Fibroblast of villous mesenchyme (primary cell): ENCODE measurements at places on chromosomes 1 and 21.

DNA sequence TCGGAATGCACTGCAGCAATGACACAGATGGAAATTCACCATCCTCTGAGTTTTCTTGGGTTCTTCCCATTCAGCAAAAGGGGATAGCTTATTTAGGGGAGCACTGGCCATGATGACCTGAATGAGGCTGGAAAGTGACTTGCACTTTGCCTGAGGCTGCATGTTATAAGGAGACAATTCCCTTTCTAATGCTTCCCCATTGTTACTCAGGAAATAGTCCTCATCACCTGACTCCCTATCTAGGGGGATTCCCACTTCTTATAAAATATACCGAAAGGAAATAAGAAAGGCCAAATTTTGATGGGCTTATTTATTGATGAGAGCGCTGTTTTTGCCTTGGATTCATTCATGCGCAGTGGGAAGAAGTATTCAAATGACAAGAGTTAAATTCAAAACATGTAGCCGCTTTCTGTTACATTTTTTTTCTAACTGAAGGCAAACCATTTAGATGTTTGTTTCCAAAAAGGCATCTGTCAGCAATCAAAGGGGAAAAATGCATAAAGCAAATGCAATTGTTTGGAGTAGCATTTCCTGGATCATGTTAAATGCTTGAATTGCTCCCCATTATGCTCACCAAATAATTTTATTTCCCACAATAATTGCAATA, 220.3 kb upstream of the NFIA start:
- DNase-seq = no peak

- peak; percentile 30 for DNase-seq
Observed at GRCh38 chr1:67479146-67479891, 49.1 kb upstream of the SERBP1 start.

DNA sequence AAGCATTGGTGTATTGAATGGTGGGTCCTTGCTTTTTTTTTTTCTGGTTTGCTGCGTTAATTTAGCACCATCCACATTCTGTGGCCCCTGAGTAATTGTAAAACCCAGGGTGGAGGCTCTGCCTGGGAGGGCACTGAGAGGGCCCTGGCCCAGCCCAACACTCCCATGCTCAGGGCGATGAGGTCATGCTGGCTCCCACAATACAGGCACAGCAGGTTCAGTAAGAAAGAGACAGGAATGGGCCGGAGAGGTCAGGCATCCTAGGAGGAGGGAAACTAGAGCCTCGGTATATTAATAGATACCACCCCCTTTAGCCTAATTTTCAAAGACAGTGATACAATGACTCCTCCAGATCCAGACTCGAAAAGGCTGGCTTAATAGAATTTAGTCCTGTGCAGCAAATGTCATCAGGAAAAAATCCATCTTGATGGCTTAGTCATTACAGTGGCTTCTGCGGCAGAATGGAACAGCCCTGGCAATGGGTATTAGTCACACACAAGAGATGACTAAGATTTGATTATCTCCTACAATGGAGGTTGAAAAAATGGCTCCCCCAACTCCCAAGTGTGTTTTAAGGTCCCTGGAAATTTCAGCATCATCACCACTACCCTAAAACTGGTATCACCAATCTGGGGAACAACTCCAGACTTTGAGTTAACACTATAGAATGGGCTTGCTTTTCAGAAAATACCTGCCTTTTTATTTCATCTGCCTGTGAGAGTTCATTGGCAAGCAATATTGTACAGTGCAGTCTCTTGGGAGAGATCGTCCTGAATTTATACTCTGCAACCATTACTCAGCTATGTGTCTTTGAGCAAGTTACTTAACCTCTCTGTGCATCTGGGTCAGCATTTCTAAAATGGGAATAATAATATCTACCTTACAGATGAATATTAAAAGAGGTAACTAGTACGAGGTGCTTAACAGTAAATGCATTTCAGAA, 43.9 kb upstream of the LYST start:
- peak; percentile 91 for DNase-seq

DNA sequence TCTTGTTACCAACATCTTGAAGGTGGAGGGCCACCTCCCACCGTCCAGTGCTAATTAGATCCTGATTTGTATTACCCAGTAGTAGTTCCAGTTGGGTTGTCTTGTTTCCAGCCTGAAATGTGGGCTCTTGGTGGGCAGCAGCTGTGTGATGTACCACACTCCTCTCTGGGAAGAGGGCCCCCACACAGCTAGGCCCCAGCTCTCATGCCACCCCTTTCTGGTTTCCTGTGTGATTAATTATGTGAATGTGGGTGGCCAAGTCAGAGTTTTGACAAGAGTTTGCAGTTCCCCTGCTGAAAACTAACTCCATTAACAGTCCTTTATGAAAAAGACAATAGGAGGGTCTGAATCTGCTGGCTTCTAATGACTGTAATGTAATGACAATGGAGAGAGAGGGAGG, 3.8 kb downstream of the HMGB4 start:
- DNase-seq = no peak

GRCh38 chr1:193312432-193312831, 126.0 kb upstream of the B3GALT2 start:
- no peak for DNase-seq

DNA sequence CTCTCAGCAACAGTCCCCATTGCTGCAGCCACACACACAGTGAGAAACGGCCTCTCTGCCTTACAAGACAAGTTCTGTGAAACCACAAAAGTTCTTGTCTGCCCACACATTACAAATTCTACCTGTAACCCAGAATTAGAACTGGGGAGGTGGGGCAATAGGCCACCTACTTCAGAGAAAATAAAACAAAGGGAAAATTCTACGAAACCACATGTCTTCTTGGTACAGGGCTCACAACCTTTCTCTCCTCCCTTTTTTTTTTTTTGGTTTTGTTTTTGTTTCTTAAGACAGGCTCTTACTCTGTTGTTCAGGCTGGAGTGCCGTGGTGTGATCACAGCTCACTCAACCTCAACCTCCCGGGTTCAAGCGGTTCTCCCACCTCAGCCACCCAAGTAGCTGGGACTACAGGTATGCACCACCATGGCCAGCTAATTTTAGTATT, 30.2 kb downstream of the LPAR3 start:
- DNase-seq = no peak

DNA sequence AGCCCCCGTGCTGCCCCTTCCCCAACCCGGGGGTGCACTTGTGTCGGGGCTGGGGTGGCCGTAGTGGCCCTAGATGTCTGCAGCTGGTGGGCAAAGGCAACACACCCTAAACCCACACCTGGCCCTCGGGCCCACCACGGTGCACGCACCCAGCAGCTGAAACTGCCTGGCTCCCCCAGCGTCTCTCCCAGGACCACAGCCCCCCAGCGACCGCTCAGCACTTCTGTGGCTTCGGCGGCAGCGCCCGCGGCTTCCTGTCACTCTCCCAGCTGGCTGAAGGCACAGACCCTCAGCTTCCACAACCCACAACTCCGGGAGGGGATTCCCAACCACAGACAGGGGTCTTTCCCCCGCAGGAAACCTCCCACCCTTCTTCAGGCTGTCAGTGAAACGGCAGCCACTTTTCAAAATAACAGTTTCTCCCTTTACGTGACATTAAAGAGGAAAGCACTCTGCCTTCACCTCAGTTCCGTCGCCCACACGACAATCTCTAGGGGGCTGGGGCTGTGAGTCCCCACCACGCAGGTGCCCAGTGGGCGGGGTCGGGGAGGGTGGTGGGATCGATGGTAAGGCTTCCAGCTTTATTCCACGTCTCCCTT, 40.7 kb upstream of the COL6A2 start:
- DNase-seq = no peak

DNA sequence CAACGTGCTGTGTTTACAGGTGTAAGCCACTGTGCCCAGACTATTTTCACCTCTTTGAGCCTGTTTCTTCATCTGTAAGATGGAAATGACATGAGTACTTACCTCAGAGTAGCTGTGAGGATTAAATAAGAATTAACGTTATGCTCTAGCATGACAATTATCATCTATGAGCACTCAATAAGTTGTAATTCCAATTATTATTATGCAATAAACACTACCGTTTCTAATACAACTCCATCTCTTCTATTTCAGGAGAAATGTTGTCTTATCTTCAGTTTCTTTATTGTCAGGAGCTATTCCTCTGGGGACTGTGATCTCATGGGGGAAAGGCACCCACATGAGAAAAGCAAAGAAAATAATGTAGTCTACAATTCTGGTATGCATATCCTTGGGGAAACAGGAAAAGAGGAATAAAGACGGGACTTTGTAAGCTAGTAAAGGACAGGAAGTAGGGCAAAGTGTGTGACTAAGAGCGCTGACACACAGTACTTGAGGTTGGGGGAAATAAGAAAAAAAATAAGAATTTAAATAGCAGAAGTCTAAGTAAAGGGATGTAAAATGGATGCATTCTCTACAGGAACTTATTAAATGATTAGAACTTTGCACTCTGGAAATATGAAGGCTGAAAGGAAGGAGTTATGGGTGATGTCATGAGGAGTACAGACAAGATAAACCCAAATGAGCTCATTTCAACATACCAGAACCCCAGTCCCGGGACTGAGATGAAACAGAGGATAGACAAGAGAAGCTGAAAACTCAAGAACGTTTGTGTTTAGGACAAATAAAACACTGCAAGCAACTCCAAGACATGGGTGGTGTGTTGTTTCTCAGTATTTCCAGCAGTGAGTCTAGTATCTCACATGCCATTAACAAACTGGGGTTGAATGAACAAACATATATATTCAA, 9.8 kb downstream of the PHC2 start:
- peak; percentile 65 for DNase-seq

- DNase-seq = no peak
Observed at GRCh38 chr1:115293899-115294298, 44.1 kb downstream of the NGF start.

GRCh38 chr1:77238462-77238861, 19.2 kb upstream of the PIGK start:
- no peak for DNase-seq

GRCh38 chr1:210883821-210884220, 250.1 kb downstream of the KCNH1 start:
- peak; percentile 48 for DNase-seq

DNA sequence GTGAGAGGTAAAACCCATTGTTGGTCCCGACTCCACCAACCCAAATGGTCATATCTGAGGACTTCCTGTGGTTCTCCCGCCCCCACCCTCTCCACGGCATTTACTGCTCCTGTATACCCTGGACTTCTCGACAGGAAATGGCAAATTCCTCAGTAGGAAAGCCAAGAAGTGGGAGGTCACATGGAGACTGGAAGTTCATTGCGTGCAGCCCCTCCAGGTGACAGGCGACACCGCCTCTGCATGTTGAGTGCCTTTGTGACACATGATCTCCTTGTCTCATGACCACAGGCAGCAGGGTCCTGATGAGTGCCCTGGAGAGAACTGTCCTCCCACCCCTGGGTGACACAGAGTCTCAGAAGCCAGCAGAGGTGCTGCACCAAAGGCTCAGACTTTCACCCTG, 24.2 kb downstream of the ERG start:
- no peak for DNase-seq

- peak; percentile 41 for DNase-seq
Observed at GRCh38 chr1:170032531-170033280, 41.8 kb downstream of the KIFAP3 start.

- DNase-seq = peak; percentile 76
Observed at GRCh38 chr21:27693376-27693775, 726.5 kb upstream of the ADAMTS5 start.

- no peak for DNase-seq
Observed at GRCh38 chr1:214364786-214365295, 83.9 kb downstream of the SMYD2 start.

- no peak for DNase-seq
Observed at GRCh38 chr21:44517175-44517899, 22.7 kb downstream of the KRTAP10-1 start.

GRCh38 chr1:76162254-76162653, 87.7 kb downstream of the ST6GALNAC3 start:
- no peak for DNase-seq

DNA sequence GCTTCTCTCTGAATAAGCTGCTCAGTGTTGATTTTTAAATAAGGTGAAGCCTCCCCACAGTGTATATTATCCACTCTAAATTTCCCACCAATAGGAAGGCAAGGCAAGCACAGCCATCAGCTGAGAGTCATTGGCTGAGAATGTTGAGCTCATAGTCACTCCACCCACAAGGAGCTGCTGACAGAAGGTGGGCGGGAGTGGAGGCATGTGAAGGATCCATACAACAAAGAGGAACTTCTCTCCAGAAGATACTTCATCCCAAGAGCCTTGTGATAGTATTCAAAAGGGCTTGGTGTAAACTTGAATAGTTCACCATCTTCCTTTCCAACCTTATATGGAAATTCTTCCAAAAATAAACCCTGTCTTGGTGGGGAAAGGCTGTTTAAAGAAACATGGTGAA, 42.8 kb downstream of the SAMD13 start:
- no peak for DNase-seq

DNA sequence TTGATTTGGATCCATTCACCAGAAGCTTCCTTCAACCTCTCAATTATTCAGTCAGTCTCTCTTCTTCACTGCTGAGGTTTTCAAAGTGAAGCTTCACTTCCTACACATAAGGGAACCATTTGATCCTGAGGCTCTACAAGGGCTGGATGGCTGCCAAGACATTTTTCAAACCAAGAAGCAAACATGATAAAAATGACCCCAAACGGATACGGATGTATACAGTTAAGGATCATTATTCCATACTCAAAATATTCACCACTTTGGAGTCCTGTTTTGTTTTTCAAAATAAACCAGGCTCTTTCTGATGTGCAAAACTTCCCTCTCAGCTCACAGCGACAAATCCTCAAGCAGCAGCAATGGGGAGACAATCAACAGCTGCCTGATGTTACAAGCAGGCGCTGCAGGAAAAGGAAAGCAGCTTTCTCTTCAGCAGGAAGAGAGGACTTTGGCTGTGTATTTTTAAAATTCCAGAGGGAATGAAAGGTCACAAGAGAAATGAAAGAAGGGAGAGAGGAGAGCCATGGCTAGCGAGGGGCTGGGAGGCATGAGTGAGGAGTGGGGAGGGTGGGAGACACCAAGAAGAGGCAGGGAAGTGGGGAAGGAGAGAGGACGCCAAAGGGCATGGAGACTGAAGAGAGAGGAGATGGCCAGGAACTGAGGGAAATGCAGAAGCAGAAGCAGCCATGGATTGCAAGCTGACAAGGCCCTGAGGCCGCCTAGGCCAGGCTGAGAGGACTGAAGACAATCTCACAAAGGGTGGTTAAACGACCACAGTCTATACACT, 145.4 kb downstream of the SLC45A1 start:
- peak; percentile 94 for DNase-seq

GRCh38 chr1:84712276-84712874, 22.1 kb upstream of the SSX2IP start:
- peak; percentile 16 for DNase-seq

GRCh38 chr1:44591381-44591780, 82.9 kb downstream of the TMEM53 start:
- no peak for DNase-seq
